Urinary bladder (tissue), 4 donors: ENCODE measurements at places on chromosomes 2 and 18. TPM values are rescaled to one million over a fixed set of nuclear protein-coding genes. Genes with fewer than 3 reads are reported as not detected.

The TWIST2 gene
- total RNA-seq = 20.5 TPM

The NEMP2 gene
- 15.0 TPM for total RNA-seq

The LHCGR gene
- 5.6 TPM for total RNA-seq

The AKAIN1 gene
- not detected for total RNA-seq

The EMILIN2 gene
- 17.0 TPM for total RNA-seq

The CHRND gene
- total RNA-seq = 1.3 TPM

The ABCB6 gene
- 25.7 TPM for total RNA-seq

The CYP26B1 gene
- total RNA-seq = 4.7 TPM

The GTF2A1L gene
- 24.5 TPM for total RNA-seq

The GALNT14 gene
- total RNA-seq = 2.9 TPM

DNA sequence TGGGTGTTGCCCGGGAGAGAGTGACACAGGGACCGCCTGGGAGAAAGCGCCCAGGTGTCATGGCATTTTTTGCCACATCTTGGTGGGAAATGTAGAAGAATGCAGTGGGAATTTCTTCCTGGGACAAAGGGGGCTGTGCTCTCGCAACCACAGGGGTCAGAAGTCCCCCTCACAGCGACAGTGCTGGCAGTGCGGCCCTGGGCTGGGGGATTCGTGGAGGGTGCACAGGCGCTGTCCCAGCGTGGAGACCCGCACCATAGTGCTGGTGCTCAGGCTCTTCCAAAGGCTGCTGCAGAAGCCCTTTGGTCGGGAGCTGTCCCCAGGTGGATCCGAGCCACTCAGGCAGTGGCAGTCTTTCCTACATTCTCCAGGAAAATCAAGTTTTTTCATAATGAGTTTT, 128.8 kb upstream of the SOX11 start:
- DNase-seq = no peak

- DNase-seq = no peak
These were observed 55.3 kb downstream of the ARHGEF4 start for GRCh38 chr2:130891966-130892365.

- no peak for DNase-seq
These were observed 14.0 kb downstream of the FER1L5 start for GRCh38 chr2:96656540-96656939.

DNA sequence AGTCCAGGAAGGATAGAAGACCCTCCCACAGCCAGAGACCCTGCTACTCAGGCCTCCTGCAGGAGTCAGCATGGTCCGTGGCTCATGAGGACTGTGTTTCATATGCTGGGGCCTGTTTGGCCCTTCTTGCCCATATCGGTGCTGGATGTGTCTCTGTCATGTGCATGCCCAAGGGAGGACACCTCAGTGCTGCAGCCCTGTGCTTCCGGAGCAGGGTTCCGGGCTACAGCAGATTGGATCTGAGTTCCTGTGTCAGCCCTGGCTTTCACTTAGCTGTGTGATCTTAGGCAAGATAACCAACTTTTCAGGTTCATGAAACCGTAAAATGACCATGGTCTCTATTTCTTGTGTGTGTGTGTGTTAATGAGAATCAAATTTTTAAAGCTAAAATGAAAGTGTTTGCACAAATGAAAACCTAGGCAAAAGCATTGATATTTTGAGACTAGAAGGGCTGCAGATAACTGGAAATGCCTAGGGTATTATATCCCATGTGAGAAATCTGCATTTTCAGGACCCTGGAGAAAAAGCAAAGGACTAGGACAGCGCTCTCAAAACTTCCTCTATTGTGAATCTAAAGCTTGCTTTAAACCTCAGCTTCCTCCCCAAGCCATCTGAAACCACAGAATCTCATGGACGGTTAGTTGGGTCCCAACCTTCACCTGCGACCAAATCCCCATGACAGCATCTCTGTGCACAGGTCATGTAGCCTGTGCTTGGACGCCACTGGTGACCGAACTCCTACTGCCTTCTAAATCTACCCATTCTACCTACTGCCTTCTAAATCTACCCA, 58.8 kb upstream of the CAPN13 start:
- DNase-seq = no peak

DNA sequence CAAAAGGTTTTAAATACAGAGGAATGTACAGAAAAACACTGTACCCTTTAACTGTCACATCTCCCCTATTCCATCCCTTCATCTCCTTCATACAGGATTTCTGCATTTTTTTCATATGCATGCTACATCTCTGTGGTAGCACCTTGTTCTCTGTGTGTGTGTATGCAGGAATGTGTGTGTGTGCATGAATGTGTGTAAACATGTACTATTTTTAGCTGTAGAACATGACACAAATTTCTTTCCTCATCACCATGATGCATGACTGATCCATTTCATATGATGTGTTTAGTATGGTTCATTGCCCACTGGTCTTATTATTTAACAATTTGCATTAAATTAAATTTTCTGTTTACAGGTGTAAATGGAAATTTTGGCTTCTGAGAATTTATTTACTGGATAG, 21.5 kb upstream of the ZEB2 start:
- DNase-seq = no peak

DNA sequence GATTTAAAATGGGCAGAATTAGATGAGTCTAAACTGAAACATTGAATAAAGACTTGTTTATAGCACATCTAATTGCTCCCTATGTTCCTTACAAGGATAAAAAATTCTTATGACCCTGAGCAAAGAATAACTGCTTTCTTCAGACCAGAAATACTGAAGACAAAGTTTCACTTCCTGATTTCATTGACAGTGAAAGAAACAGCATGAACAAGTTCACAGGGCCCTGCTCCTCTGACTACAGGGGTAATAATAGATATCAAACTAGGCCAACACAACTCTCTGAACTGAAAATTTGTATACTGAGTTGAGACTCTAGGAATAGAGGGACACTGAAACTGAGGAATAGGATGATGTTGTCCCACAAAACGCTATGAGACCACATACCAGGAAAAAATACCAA, 1383.3 kb upstream of the CDH2 start:
- DNase-seq = no peak

DNA sequence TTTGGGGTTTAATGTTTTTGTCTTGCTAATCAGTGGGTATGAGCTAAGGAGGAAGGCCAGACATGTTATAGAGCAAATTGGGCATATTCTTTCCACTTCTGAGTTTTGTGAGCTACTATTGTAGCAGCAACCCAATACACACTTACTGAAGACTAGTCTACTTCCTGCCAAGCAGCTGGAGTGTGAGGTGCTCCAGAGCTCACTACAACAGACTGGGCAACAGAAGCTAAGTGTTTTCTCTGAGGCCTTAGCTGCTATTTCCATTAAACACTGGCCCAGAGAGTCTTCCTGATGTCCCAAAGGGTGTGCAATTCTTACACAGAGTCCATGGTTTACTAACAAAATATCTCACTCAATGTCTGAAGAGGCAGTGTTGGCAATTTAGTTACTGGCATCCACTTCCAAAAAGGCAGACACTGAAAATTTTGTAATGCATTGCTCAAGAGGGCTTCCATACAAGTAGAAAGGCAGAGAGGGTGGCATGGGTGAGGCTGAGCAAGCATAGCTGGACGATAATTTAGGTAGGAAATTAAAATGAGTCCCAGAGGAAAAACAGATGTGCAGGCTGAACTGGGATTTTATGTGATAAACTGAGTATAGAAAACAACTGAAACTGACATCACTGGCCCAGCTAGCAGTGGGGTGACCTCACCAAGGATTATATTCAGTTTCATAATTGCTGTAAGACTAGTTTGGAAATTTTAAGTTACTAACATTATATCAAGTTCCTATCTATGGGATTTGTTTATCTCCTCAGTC, 68.6 kb downstream of the ZC3H6 start:
- no peak for DNase-seq

GRCh38 chr2:55428258-55428657, 8.6 kb upstream of the CCDC88A start:
- DNase-seq = no peak

DNA sequence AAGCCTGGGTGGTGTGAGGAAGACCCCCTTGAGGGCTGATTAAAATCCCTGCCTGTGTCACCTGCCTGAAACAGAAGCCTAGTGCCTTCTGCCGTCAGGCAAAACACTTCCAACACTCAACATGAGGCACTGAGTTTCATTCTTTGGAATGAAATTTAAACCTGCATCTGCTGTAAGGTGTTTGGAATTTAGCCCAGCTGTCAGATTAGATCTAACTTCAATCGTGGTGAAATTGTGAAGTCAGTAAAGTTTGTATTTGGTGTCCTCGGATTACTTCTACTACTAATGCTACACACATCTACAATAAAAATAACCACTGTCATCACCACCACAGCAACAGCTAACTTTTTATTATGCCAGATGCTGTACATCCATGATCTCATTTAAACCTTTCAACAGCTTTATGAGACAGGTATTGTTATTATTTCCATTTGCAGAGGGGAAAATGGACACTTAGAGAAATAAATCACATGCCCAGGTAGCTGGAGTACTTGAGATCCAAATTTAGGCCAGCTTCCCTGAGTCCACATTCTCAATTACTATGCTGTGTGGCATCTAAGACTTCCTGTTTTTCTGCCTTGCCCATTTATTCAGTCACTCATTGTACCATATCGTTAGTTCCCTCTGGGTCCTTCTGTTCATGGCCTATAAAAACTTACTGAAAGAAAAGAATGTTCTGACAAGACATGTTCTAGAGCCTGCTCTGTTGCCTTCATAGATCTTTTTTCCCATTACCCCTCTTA, 98.2 kb upstream of the GCFC2 start:
- DNase-seq = no peak

GRCh38 chr2:3956406-3956805, 253.0 kb downstream of the DCDC2C start:
- DNase-seq = no peak

GRCh38 chr2:217357886-217358620, 498.2 kb upstream of the TNP1 start:
- no peak for DNase-seq

DNA sequence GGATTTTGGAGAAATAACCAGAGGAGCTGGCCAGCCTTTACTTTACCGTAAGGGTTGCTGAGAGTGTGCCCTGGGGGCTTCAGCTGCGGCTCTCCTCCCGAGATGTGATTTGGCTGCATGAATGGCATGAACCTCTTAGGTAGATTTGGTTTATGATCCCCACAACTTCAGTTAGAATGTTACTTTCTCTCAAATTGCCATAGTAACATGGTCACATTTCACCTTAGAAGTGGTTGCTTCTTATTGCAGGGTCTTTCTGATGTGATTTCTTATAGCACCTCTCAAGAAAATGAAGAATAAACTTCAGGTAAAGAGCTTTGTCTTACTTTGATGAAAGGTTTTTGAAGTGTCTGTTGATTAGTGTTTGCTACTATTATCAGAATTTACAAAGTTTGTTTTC, 5.6 kb downstream of the PLCL1 start:
- DNase-seq = no peak

DNA sequence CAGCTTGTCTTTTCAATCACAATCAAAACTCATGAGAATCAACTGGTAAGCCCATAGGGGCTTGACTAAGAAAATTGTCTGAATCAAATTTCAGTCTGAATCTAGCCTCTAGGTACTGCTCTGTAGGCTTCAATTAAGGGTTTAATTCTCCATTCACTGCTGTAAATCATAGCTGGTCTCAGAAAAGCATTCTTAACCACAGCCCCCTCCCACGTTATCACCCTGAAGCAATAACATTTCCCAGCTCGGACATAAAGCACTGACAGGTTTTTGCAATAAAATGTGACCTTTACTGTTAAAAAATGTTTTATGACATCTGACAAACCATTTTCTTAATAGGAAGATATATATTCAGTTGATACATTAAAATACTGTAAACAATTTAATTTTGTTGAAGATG, 55.0 kb downstream of the LRP1B start:
- DNase-seq = no peak

DNA sequence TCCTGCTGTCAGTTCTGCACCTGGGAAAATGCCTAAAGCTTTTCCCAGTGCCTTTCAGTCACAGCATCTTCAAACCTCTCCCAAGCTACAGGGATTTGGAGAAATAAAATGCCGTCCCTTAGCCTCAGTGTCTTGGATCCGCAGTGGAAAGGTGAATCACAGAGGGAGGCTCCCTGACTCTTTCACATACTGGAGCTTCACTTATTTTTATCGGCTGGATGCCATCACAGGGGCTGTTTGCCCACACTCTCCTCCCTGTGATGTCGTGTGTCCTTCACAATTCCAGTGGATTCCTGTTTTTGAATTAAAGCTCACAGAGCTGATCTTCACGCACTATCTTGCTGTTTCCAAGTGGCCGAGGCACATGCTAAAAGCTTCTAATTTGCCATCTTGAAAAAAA, 1303.1 kb upstream of the DDX18 start:
- DNase-seq = no peak

DNA sequence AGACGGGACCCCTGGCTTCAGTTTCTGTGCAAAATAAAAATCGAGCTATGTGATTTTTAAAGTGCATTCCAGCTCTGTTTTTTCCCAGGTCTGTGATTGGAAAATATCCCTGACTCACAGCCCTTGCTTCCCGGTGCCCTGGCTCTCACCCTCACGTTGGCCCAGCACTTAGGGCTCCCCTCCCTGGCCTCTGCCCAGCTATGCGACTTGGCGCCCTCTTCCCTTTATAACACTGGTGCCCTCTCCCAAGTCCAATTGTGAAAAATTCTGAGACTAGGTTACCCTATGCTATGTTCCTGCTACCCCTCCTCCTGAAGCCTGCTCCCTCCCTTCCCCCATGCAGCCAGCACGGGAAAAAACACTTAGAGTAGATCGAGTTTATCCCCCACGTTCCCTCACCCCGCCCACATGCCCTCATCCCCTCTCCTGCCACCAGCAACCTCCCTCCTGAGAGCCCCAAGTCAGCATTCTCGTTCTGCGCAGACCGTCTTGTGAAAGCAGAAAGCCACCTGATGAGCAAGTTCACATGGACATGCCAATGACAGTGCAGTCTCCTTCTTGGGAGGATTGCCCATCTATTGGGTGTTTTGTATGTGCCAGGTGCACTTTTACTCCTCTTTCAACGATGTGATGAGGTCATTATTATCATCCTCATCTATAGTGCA, 228.8 kb downstream of the VAPA start:
- DNase-seq = no peak

- DNase-seq = no peak
These were observed 138.3 kb upstream of the ID2 start for GRCh38 chr2:8543383-8544170.

DNA sequence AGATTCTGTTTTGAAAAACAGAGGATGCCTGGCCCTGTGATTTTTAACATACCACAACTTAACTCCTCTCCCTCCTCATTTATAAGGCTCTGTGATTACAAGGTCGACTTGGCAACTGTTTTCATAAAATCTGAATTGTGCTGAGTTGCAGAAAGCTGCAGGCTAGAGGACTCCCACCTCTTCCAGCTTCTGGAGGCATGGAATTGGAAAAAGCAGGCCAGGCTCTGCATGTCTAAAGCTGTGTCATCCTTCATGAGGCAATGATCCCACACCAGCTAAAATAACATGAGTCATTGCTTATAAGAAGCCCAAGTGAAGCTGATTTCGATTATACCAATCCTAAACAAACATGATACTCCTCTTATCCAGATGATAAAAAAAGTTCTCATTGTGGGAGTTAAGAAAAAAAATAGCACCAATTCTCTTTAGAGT, 11.7 kb downstream of the ARHGAP28 start:
- DNase-seq = peak; percentile 63

- DNase-seq = no peak
These were observed 13.0 kb downstream of the SH3BP4 start for GRCh38 chr2:234964631-234965461.

- no peak for DNase-seq
These were observed 238.2 kb downstream of the TSN start for GRCh38 chr2:121993682-121994081.

GRCh38 chr2:180962727-180963314, 17.6 kb upstream of the UBE2E3 start:
- no peak for DNase-seq

GRCh38 chr18:53551868-53552426, 672.5 kb downstream of the MBD2 start:
- DNase-seq = peak; percentile 67

GRCh38 chr2:134240061-134240460, 13.8 kb upstream of the MGAT5 start:
- no peak for DNase-seq
